Esophagus (tissue), 2 donors: ENCODE measurements at places on chromosomes 1 and 21. TPM values are rescaled to one million over a fixed set of nuclear protein-coding genes. Genes with fewer than 3 reads are reported as not detected.

The SPRR1A gene
- 3,249 TPM for polyA plus RNA-seq

The FAM151A gene
- 0.26 TPM for polyA plus RNA-seq

The TDRD10 gene
- 1.3 TPM for polyA plus RNA-seq

The PPIAL4G gene
- 0.02 TPM for polyA plus RNA-seq

The SLC25A34 gene
- 2.7 TPM for polyA plus RNA-seq

The SMIM12 gene
- 43.4 TPM for polyA plus RNA-seq

The PLA2G2F gene
- 0.02 TPM for polyA plus RNA-seq

The IL12RB2 gene
- polyA plus RNA-seq, result 1.7 TPM

The RGS4 gene
- 0.33 TPM for polyA plus RNA-seq

The S100A6 gene
- 936 TPM for polyA plus RNA-seq

The NTMT2 gene
- not detected for polyA plus RNA-seq

The ANKRD45 gene
- polyA plus RNA-seq, result not detected

The VSIG8 gene
- polyA plus RNA-seq, result 4.4 TPM

The CD48 gene
- 4.6 TPM for polyA plus RNA-seq
